ENCODE measurements at places on chromosomes 4 and X.

DNA sequence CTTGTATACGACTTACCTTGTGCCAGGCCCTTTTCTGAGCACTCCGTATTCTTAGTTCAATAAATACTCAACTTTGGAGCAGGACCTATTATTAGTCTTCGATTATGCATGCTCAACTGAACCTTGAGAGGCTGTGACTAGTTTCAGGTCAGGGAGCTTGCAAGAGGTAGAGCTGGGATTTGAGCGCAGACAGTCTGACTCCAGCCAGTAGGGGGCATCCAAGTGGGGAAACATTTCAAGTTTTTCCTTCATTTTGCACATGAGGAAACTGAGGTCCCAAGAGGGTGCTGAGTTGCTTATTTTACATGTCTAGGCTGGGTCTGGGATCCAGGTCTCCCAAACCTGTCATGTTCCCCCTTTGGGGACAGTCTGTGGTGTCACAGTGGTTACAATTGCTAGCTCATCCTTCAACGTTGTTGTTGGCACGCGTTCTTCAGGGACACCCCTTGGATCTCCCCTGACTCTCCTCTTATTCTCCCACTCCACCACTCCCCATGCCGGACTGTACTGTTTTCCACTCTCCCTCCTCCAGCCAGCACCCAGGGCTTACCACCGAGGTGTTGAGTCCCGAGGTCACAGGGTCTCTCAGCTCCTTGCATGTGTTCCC is 6.7 kb upstream of the PRICKLE3 start:
- DNase-seq: peak; percentile 31

DNA sequence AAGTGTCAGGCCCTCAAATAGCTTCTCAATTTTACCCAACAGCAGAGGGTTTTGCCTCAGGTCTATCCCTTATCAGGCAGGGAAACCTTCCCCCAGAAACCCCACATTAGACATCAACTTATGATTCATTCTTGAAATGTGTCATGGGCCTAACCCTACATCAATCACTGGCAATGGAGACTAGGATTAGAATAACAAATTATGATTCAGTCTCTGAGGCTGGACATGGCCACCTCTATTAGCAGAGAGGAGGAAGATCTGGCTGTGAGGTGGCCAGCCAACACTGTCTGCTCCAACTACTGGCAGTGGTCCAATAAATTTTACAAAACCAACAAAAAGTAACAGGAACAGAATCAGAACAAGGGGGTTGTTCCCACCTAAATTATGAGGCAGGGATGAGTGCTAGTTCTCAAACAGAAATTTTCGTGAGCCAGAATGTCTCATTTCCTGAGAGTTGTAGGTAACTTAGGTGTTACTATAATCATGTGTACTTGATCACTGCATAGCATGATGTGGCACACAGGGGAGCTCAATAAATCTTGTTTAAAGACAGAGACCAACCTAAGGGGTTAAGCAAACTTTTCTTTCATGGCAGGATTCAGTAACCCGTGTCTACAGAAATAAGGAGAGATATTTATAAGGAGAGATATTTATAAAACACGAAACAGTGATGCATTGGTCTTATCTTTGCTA is 126.8 kb downstream of the NFKB1 start:
- DNase-seq: no peak

DNA sequence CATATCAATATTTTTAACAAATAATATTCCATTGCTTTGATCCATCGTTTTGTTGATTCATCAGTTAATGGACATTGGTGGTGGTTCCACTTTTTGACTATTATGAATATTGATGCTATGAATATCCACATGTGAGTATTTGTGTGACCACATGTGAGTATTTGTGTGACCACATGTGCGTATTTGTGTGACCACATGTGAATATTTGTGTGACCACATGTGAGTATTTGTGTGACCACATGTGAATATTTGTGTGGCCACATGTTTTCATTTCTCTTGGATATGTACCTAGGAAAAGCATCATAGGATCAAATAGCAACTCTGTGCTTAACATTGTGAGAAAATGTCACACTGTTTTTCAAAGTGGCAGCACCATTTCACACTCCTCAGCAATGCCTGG is 433.6 kb upstream of the FRG1 start:
- no peak for DNase-seq

- no peak for DNase-seq
Measured at GRCh38 chr4:27886120-27886519, 1025.5 kb downstream of the STIM2 start.

GRCh38 chr4:61182915-61183314 is 17.2 kb upstream of the ADGRL3 start:
- DNase-seq: no peak

- no peak for DNase-seq
Measured at GRCh38 chr4:143382596-143382995, 45.9 kb downstream of the GAB1 start.

- DNase-seq: no peak
Measured at GRCh38 chr4:83536362-83537272, 709 bp downstream of the GPAT3 start.

GRCh38 chrX:19695884-19696283 is 180.6 kb upstream of the MAP3K15 start:
- DNase-seq: no peak

GRCh38 chr4:168199260-168199957 is 107.1 kb downstream of the ANXA10 start:
- DNase-seq: no peak

- DNase-seq: no peak
Measured at GRCh38 chr4:73870768-73871167, 1.6 kb downstream of the CXCL1 start.

DNA sequence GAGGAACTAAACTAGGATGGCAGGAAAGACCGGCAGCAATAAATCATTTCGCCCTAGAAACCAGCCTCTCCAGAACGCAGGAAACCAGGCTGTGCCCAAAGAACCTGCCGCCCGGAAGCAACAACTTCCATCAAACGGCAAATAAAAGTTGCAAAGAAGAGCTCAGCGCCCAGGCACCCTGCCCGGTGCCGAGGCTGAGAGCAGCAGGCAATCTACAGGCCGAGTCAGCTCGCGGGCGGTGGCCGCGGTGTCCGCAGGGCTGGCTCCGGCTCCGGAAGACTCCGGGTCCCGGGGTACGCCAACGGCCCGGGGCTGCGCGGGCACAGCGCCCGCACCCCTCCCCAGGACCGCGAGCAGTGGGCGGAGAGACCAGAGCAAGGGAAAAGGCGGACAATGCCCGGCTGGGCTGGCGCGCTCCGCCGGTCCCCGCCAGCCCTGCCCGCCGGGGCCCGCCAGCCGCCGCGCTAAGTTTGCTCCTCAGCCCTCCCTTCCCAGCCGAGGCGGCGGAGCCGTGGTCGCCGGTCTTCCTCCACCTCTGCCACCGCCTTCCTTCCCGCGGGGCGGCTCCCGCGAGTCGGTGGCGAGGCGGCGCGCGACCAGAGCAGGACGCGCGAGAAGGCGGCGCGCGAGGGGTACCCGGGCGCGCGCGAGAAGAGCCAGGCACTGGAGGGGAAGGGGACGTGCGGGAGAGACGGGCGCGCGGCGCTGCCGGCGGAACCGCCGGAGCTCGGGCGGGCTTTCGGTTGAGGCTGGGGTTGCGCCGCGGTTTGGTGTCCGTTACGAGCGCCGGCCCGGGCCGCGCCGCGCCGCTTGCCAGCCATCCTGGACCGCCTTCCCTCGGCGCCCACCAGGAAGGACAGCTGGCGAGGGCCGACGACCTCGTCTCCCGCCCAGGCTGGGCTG is 733 bp downstream of the FRYL start:
- peak; percentile 66 for DNase-seq

GRCh38 chr4:118388606-118389005 is 35.8 kb upstream of the PRSS12 start:
- DNase-seq: peak; percentile 91

DNA sequence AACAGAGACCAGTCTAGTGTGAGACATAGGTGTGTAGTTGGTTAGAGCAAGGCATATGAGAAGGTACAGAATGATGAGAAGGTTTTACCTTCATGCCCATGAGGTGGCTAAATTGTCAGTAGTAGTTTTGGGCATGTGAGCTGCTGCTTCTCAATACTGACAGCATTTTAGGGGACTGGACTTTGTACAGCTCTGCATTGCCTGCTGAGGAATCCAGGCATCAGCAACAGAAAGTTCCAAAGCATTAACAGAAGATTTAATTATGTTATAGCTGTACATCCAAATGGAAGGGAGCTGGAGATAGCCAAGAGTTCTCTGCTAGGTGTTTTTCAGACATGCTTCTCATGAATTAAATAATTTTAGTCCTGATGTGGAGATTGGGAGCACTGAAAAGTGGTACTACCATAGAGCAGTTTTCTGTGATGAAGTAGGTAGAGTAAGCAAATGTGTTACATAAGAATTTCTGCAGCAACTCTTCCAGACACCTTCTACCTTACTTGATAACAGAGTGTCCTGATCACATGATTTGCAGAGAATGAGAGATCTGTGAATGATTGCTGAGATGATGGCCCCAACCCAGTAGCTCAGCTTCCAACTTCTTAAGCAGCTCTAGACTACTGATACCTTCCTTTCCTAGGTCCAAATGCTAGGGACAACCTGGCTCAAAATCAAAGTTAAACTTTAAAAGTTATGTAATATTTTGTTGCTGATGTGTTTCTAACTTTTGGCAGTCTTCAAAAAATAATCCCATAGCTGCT is 30.4 kb downstream of the FNIP2 start:
- no peak for DNase-seq

DNA sequence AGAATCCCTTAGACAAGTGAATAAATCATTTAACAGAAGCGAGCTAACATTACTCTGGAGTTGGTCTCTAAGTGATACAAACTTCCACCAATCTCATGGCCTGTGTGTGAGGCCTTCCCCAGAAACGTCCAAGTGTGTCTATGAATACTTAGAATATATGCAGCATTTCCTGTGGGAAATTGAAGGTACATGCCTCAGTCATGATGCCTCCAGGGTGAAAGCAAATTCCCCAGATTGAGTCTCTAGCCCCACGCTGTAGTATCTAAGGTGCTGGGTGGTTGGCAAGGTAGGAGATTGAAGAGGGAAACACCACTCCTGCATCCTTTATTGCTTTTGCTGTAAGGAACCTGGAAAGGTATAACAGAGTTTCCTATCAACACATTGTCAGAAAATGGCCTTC is 113.8 kb downstream of the IL13RA2 start:
- no peak for DNase-seq

GRCh38 chrX:48965959-48966358 is 5.7 kb downstream of the KCND1 start:
- DNase-seq: no peak

DNA sequence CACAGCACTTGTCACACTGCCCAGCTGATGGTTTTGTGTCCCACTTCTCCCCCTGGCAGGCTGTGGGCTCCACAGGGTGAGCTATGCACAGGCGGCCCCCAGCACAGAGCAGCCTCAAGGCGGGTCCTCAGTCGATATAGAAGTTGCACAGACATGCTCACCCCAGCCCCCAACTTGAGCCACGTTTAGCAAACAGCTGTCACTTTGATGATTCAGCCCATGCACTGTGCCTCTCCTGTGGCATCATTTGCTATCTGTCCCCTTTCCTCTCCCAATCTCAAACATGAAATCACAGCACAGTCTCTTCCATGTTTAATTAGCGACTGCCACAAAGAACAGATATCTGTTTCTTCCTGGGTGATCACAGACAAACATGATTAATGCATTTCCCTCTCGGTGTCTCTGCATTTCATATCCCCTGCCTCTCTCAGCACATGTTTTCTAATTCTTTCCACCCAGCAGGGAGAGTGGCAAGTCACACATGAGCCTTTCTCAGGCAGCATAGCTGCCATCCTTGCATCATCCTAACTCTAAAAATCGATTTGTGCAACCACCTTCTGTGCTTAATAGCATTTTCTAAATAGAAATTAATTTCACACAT is 204.9 kb downstream of the EVC2 start:
- DNase-seq: peak; percentile 2

DNA sequence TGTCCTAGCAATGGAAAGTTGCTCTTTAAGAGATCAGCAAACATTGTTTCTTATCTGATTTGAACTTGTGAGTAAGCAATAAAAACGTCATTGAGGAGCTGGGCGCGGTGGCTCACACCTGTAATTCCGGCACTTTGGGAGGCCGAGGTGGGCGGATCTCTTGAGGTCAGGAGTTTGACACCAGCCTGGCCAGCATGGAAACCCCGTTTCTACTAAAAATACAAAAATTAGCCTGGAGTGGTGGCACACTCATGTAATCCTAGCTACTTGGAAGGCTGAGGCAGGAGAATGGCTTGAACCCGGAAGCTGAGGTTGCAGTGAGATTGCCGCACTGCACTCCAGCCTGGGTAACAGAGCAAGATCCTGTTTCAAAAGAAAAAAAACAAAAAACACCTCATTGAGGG is 11.2 kb upstream of the PLAC8 start:
- no peak for DNase-seq

DNA sequence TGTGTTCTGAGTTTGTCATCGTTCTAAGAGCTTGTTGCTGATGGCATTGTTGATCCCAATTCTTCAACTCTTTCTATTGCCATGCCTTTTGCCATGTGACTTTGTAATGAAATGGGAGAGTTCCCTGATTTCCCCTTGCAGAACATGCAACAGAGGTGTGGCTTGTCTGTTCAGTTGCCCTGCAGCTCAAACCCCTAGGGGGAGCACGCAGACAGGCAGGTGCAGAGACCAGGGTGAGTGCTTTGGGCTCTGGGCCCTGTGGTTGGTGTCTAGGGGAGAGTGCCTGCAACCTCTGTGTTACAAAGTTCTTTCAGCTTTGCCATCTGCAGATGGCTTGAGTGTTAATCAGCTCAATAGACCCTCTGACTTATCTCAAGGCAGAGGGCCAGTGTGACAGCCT is 332.7 kb downstream of the MID1IP1 start:
- peak; percentile 86 for DNase-seq

GRCh38 chrX:40012039-40012867 is 85.5 kb downstream of the BCOR start:
- DNase-seq: no peak
